NCI-H1092 treated with DMSO at 0.1 percent for 48 hours (cell line): ENCODE measurements at places on chromosomes 5 and 9.

DNA sequence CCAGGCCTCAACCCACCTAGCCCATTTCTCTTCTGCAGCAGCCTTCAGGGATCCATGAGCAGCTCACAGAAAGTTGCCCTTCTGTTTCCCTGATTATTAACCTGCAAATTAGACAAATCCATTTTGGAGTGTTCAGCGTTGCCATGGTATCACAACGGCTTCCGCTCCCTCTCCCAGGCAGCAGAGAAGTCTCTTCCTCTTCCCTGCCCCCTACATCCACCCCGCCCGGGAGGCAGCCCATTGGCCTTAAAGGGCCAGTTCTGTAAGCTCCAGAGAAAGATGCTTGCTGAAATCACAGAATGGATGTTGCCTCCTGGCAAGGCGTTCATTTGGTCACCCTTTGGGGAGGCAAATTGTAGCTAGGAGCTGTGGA lies 47.7 kb upstream of the BOD1 start:
- DNase-seq: no peak

- no peak for DNase-seq
These were observed 35.5 kb downstream of the OLFML2A start for GRCh38 chr9:124812441-124812876.

DNA sequence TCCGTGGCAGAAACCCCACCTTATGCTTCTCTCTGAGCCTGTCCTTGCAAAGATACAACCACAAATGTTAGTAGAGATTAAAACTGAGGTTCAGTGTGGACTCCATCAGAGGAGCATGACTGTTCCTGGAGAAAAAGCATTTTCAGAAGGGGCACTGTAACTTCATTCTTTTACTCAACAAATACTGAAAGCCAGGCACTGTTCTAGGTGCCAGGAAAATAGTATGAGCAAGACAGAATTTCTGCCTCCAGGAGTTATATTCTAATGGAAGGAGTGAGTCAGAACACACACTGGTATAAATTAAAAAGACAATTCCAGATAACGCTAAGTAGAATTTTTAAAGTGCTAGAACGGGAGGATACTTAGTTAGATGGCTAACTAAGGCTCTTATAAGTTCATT lies 251.4 kb upstream of the GAS1 start:
- DNase-seq: no peak

DNA sequence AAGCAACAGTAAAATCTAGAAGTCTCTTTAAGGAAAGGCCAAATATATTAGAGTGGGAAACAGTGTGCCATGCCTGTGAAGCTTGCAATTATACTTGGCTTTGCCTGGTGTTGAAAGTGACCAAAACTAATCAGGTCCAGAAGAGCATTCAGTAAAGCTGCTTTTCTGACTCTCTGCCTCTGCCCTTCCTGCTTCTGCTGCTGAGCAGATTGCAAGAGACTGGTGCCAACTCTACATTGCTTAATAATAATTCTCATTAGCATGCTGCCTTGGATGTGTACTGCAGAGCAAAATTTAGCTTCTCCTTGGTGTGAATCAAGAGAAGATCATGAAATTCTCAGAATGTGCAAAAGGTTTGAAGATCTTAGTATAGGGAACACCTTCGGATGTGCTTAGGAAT lies 120.4 kb upstream of the RFX3 start:
- no peak for DNase-seq

DNA sequence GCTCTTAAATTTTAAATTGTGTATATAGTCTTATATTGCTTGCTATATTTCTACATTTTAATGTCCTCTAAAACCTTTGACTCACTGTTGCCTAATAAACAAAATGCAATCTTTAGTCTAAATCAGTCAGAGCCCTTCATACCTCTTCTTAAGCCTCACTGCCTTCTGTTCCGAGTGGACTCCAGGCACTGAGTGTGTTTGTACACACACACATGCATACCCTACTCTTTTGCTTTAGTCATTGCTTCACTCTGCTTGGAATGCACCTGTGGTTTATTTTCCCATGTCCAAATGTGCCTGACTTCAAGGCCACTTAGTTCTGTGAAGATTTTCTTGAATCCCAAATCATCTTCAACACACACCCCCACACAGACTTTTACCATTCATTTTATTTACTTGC lies 60.9 kb downstream of the SLC12A2 start:
- DNase-seq: no peak

DNA sequence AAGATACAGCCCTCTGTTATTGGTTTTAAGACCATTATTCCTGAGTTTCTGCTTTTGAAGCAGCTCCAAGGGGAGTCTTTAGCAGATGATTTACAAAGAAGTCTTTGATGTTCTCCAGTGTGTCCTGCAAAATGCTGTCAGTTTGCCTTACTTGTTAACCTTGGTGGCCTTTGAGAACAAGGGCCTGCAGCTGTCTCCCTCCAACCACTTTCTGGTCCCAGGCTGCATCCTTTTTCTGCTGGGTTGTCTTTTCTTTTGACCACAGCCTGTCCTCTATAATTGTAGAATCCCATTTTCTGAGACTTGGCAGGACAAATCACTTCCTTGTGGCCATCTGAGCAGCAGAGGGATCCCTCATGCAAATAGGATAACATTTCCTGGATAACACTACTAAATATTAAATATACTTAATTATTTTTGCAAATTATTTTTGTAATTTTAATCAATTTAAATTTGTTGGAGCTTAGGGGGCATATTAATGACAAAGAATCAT lies 281.4 kb downstream of the DMRT2 start:
- DNase-seq: no peak

- no peak for DNase-seq
These were observed 66.5 kb downstream of the NUP214 start for GRCh38 chr9:131191857-131192256.

DNA sequence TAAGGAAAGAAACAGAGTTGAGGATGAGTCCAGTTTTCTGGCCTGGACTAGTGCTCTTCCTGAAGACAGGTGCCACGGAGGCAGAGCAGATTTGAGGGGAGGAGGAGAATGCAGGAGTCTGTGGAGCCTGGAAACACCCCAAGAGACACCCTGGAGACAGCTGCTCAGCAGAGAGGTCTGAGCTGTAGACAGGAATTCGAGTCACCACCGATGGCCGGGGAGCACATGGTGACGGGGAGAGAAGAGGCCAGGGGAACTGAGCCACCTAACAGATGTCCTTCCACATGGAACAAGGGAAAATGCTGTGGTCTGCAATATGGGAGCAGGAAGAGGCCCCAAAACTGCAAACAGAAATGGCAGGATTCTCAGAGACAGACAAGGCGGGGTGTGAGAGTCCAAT lies 22.9 kb downstream of the CPLX2 start:
- no peak for DNase-seq

- no peak for DNase-seq
These were observed 85.4 kb upstream of the AGXT2 start for GRCh38 chr5:35133186-35133585.

DNA sequence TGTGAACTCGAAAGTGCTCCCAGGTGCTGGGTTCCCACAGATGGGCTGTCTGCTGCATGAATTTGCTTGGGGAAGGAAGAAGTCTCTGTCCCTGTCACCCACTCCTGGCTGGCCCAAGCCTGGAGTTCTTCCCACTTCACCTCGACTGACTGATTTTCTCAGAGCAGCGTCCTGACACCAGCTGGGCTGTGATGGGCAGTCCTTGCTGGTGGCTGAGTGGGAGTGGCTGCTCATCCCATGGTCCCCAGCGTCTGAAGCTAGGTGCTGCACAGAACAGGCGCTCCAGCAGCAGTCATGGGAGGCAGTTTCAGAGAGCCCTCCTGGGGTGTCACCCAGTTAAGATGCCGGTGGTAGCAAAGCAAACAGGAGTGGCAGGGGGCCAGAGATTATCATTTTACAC lies 10.1 kb upstream of the NEURL1B start:
- no peak for DNase-seq

GRCh38 chr5:66582499-66583165 lies 13.6 kb upstream of the MAST4 start:
- DNase-seq: no peak

DNA sequence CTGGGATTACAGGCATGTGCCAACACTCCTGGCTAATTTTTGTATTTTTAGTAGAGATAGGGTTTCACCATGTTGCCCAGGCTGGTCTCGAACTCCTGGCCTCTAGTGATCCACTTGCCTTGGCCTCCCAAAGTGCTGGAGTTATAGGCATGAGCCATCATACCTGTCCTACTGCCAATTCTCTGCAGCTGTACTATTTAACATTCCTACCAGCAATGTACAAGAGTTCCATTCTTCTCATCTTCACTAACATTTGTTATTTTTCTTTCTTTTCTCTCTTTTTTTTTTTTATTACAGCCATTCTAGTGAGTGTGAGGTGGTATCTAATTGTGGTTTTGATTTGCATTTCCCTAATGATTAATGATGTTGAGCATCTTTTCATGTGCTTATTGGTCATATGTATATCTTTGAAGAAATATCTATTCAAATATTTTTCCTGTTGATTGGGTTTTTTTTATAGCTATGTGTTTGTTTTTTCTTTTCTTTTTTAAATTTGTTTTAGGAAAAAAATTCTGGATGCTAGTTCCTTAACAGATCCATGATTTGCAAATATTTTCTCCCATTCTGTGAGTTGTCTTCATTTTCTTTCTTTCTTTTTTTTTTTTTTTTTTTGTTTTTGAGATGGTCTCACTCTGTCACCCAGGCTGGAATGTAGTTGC lies 17.4 kb downstream of the ANKHD1 start:
- no peak for DNase-seq

DNA sequence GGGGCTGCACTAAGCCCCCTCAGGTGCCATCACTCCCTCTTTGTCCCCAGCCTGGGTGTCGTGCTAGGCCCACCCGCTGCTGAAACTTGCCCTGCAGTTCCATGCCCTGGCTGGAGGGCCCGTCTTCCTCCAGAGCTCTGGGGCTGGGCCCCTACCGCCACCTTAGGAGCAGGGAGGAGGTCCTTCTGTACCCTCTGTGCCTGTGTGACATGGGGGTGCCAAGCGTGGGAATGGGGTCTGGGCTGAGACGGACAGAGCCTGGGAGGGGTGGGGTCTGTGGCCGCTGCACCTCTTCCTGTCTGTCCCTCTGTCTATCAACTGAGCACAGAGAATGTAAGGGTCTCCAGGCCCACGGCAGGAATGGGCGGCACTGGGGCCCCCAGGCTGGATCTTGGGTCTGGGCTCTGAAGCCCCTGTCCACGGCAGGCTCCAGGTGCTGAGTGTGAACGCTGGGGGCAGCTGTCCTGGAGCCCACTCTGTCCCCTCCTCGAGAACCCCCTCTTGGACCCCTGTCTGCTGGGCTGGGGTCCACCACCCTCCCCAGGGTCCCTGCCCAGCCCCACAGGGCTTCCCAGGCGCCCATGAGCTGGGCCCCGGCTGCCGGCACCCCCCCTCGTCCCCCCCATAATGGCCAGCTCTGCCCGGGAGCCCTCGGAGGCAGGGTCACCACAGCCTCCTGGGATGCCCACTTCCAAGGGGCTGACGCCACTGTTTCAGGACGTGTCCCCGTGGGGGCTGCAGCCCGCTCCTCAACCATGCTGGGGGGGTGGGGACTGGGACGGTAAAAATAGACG lies 15.8 kb upstream of the NRARP start:
- DNase-seq: no peak

DNA sequence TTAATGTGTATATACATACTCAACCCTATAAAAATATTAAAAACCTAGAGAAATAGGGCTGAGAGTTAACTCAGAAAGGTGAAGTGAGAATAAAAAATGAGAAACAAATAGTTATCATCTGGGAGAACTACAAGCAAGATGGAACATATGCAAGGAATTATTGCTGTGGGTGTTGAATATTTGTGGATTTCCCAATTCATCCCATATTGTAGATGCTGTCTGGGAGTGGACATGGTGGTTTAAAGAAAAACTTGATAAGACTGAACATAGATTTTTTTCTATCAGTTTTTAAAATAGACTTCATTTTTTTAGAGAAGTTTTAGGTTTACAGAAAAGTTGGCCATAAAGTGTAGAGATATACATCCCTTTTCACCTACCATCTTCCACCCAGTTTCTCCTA lies 263.5 kb downstream of the SPATA31D1 start:
- DNase-seq: no peak

DNA sequence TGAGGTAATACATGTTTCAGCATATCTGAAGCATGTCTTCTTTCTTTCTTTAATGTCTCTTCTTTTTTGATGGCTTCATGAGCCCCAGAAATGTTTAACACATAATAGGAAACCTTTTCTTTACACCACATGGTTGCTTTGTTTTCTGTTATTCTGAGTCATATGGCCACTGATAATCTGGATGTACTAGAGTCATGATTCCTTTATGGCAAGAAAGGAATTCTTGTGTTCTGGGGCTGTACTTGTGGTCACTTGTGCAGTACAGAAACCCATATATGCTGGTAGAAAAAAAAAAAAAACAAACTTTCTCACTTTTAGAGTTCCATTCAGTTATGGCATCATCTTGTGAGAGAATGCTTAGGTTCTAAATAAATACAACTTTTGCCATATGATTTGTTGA lies 1669.3 kb upstream of the CDH9 start:
- no peak for DNase-seq

- DNase-seq: no peak
These were observed 172.5 kb downstream of the RASEF start for GRCh38 chr9:82890401-82890800.

GRCh38 chr5:171975262-171975876 lies 31.1 kb downstream of the FBXW11 start:
- DNase-seq: no peak

DNA sequence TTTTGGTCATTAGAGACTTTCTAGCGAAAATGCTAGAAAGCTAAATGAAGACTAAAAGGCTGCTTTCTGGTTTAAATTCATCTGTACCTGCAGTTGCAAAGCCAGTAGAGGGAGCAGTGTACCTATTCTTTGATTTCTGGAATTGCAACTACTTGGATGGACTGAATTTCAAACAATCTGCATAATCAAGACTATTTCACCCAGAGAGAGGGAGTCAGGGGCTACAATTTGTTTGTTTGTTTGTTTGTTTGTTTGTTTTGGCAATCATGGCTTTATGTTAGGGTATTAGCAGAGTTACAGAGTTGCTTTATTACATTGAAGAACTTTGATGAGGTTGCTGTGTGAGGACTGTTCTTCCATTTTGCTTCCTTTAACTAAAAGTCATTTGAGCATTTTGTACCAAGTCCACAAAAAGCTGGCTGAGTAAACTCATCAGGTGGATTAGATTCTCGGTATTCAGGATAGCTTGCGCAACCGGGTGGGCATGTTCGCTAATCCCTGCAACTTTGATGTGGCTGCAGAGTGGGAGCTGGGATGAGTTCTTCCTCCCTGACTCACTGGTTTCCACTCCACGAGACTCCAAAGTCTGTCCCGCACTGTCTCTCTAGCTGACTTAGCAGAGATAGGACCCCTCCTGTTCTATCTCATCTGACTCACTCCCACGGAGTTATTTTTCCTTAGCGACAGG lies 80.0 kb upstream of the TUT7 start:
- peak; percentile 38 for DNase-seq

DNA sequence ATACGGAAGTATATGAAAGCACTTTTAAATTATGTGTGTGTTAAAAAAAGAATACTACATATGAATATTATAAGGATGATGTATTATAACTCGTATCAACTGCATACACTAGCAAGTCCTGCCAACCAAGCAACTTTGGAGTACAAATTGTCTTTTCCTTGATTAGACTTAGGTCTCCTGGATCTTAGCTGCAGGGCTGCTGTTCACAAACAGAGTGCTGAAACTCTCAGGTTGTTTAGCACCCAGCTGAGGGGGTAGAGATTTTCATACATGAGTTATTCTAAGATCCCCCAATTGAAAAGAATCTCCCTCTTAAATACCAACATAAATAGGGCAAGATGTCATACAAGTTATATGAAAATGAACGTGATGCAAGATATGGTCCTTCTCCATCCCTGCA lies 149.8 kb upstream of the TNC start:
- no peak for DNase-seq

GRCh38 chr9:13076616-13077015 lies 202.9 kb downstream of the MPDZ start:
- no peak for DNase-seq
